ENCODE measurements at places on chromosomes 1 and 21. TPM values are rescaled to one million over a fixed set of nuclear protein-coding genes. Genes with fewer than 3 reads are reported as not detected.

GRCh38 chr21:31185663-31186062 is 147.4 kb upstream of the KRTAP19-8 start:
- no peak for DNase-seq

DNA sequence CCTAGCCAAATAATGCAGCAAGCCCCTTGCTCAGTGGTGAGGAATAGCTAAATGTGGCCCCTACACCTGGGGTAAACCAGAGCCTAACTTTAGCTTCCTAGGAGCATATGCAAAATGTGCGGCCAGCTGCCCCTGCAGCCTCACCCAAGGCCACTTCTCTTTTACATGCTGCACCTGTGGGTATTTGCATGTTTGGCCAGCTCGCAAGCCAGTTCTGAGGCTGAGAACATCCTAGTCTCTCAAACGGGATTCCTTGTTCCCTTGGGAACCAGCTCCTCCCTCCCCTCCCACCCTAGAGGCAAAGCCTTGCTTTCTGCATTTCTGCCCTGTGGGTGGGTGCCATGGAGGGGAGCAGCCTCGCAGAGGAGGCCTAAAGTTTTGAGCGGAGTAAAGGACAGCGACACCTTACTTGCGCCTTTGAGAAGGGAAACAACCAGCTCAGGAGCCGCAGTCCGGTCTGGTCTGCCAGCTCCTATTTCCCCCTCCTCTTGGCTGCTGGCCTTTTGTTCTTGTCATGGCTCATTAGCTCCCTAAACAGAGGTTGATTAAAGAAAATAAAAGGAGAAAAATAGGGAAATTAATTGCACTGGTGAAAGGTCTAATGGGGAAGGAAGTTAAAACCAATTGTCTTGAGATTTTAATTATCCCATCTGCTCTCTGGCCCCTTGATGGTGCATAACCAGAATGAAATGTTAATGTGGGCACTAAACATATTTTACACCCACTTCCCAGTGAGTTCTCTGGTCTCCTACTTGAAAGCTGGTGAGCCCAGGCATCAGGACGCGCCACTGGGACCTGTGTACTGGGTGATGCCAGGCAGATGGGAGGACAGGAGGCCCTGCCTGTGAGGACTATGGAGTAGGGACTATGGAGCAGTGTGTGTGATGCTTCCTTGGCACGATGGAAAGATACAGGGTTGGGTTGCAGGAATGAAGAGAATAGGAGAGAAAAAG is 68.7 kb downstream of the TEX35 start:
- peak; percentile 88 for DNase-seq

GRCh38 chr1:38926091-38926490 is 15.5 kb downstream of the RHBDL2 start:
- no peak for DNase-seq

- DNase-seq: no peak
Observed at GRCh38 chr1:236144033-236144432, 1.7 kb downstream of the GPR137B start.

- no peak for DNase-seq
Observed at GRCh38 chr1:81703391-81703755, 97.4 kb upstream of the ADGRL2 start.

DNA sequence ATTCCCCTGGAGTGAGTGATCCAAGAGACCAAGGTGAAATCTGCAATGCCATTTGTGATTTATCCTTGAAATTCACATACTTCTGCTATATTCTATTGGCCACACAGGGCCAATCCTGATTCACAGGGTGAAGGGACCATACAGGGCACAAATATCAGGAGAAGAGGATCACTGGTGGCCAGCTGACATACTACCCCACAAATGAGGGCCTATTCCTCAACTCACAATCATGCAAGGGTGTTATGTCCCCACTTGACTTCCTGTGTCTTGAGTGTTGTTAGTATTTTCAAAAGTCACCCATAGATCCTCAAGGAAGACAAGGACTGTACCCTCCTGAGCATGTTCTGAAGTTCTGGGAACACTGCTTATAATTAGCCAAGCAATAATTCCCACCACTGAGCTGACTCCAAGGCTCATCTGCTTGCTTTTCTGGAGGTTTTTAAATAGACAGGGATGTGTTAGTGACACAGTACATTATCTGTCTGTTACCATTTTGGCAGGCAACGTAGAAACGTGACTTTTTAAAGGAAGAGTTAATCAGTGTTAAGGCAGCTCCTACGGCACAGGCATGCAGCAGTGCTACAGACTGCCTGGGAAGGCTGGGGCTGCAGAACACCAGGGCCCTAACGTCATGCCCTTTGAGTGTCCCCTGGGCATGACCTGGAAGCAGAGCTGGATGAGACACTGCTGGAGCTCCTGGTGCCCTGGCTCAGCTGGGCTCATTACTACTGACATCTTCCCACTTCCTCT is 137.4 kb downstream of the FAM78B start:
- no peak for DNase-seq

- no peak for DNase-seq
Observed at GRCh38 chr1:183941001-183941400, 96.5 kb downstream of the COLGALT2 start.

TSPAN2 gene
- 7.3 TPM for total RNA-seq

ADCY10 gene
- not detected for total RNA-seq

DNA sequence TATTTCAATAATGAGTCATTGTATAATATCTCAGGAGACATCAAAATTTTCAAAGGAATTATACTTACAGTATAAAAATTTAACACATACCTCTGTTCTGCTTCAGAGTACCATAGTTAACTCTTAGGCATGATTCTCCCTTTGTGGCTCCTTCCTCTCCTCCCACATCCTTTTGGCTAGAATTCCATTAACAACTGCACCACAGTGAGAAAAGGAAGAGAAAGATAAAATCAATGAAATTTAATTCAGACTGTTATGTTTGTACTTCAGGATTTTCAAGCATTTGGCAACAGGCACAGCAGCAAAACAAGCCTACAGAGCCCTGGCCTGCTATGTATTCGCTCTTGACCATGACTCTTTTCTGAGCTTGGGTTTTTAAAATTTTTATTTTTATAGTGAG is 57.2 kb upstream of the SGIP1 start:
- no peak for DNase-seq

RNF115 gene
- 12.0 TPM for total RNA-seq

GRCh38 chr1:53562291-53562980 is 103.2 kb downstream of the DMRTB1 start:
- DNase-seq: peak; percentile 47

PADI2 gene
- 8.8 TPM for total RNA-seq

GRCh38 chr1:178487070-178487615 is 9.6 kb downstream of the CLEC20A start:
- no peak for DNase-seq

ASH1L gene
- total RNA-seq: 73.5 TPM

S100A16 gene
- 86.2 TPM for total RNA-seq

GRCh38 chr1:65425006-65425405 is 4.5 kb downstream of the LEPR start:
- DNase-seq: no peak

DNA sequence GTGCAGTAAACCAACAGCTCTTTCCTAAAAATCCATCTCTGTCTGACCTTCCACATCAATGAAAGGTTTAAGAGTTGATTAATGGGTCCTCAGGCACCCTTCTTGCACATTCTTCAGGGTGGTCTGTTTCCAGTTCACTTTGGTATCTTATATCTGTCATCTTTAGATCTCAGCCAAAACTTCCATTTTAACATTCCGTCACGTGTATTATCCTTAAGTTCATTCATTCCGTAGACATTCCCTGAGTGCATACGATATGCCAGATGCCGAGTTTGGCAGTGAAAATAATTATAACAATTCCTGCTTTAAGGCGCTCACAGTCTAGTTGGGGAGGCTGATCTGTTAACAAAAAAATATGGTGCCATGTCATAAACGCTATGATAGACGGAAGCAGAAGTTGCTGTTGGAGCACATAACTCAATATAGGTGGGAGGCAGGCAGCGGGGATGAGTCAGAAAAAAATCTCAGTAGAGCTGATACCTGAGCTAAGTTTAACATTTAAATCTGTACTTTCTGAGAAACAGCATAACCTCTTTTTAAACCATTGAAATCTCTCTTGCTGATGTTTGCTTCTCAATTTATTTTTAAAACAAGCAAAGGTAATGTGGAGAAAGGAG is 59.6 kb upstream of the HOOK1 start:
- DNase-seq: no peak

- no peak for DNase-seq
Observed at GRCh38 chr1:12771186-12771585, 2.4 kb upstream of the PRAMEF12 start.

DNA sequence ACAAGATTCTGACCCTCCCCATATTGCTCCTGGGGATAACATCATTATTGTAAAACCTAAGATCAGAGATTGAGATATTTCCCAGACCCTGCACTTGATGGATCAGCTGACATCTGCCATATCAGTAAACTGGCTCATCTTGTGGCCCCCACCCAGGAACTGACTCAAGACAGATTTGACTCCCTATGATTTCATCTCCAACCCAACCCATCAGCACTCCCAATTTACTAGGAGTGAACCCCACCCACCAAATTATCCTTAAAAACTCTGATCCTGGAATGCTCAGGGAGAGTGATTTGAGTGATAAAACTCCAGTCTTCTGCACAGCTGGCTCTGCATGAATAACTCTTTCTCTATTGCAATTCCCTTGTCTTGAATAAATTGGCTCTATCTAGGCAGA is 6.1 kb upstream of the CLCC1 start:
- DNase-seq: no peak

- DNase-seq: peak; percentile 90
Observed at GRCh38 chr1:156295391-156295947, at the start of gene GLMP. Gene GLMP (minus strand): TSS chr1:156295679. CDS start chr1:156295645, 34 bp downstream.

- no peak for DNase-seq
Observed at GRCh38 chr1:83901547-83902155, 97.3 kb downstream of the TTLL7 start.

DNA sequence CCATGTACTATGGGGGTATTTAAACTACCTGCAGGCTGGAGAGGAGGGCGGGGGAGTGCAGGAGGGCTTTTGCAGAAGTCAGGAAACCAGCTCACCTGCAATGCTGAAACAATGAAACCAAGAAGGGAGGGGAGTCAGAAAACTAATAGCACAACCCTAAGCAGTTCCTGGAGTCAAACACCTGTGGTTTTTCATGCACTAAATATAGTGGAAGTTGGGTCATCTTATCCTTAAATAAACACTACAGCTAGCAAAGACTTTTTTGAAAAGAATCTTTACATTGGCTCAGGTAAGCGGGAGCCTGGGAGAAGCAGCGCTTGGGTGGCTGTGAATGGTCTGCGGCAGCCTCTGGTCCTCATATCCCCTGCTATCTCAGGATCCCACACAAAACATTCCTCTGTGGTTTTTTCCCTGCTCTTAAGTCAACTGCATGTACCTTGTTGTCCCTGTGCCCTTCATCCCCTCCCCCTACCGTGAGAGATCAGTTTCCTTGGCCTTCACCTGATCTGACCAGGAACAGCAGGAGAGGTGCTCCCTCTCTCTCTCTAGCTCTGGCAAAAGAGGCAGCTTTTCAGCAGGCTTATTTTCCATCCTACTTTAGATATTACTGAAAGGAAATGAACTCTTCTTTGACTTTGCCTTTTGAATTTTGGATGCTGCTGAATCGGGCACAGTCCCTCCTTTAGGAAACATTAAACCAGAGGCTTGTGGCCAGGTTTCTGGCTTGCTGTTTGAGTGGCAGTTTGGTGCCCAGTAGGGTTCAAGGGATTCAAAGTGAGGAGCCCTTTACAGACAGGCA is 26.6 kb downstream of the TENT5C start:
- peak; percentile 30 for DNase-seq

DNA sequence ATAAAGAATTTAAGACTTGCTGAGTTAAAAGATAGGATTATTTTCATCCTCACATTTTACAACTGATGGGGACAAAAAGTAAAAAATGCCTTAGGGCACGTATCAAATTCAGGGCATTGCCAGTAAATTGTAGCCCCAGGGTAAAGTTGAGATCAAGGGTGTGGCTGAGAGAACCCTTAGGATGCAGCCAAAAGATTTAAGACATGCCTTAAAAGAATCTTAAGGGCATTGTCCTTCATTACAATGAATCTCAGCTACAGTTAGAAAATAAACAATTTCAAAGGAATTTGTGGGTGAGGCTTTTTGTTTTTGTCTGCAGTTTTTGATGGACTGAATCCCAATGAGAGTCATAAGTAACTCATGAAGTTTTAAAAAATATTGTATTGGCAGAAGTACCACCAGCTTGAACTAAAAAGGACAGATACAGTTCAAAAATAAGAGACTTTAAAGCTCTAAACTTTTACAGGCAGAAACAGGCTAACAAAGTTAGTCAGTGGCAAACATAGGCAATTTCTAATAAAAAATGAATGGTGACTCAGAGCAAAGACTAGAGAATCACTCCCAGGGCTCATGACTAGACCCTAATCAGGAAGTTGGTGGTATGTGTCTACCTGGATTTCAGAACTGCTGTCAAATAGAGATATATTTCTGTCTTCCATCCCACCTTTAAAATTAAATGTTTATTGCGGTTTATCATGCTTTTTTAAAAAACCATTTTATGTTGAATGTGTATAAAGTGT is 165.1 kb upstream of the SNX7 start:
- no peak for DNase-seq

- DNase-seq: no peak
Observed at GRCh38 chr1:57017200-57017599, 51.4 kb upstream of the C8B start.

GRCh38 chr1:57910782-57911181 is 486.9 kb upstream of the DAB1 start:
- no peak for DNase-seq
